NAMALWA (cell line): ENCODE measurements at places on chromosomes 6 and 20.

DNA sequence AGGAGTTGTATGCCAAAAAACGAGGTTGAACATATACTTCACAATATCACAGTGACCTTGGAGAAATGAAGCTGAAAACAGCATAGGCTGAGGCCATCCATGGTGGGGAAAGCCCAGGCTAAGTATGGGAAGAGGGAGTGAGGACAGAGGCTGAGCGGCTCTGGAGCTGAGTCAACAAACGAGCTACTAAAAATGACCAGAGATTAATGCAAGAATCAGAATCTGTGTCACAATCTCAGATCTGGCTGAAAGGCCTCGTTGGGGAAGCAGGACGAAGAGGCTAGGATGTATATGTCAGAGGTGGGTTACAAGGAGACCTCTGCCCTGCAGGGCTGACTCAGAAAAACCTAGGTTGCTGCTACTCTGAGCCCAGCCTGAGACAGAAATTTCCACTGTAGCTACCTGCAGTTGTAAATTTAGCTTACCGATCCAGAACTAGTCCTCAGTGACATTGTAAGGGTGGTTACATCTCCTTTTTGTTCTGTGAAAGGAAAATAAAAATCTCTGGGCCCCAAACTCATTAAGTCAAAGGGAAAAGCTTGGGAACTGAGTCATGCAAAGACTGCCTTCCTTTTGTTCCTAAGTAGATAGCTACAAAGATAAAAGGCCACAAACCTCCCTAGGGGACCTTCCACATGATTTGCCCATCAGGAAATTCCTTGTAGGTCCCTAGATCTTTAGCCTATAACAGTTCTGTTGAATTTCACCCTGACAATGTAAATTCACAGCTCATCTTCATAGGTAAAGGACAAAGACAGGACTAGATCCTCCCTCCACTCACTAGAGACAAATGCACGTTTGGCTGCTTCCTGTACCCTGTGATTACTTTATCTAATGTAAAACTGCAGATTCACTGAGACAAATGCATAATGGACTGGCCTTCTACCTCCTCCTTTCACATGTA, 8.5 kb upstream of the TUBB2A start:
- no peak for DNase-seq

DNA sequence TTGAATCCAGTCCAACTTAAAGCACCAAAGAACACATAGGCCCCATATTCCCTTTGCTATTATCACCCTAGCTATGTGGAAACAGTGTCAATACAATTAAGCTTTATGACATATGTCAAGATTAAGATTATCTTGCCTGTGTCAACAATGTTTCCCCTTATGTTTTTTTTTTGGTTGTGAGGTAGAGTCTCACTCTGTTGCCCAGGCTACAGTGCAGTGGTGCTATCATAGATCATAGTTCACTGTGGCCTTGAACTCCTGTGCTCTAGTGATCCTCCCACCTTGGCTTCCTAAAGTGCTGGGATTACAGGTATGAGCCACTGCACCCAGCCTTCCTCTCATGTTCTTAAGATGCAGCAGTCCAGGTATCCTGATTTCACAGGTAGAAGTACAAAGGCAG, 17.8 kb downstream of the AFG1L start:
- no peak for DNase-seq

GRCh38 chr20:63095718-63096654, 89.2 kb upstream of the BHLHE23 start:
- no peak for DNase-seq

GRCh38 chr6:74798302-74798701, 407.6 kb downstream of the COL12A1 start:
- no peak for DNase-seq

- DNase-seq = no peak
Observed at GRCh38 chr6:33850296-33850695, 46.5 kb upstream of the MLN start.

- DNase-seq = no peak
Observed at GRCh38 chr6:11969092-11969491, 43.0 kb upstream of the HIVEP1 start.
